ENCODE measurements at places on chromosomes 1 and 21.

GRCh38 chr1:170414989-170415709, 116.8 kb upstream of the GORAB start:
- no peak for DNase-seq

DNA sequence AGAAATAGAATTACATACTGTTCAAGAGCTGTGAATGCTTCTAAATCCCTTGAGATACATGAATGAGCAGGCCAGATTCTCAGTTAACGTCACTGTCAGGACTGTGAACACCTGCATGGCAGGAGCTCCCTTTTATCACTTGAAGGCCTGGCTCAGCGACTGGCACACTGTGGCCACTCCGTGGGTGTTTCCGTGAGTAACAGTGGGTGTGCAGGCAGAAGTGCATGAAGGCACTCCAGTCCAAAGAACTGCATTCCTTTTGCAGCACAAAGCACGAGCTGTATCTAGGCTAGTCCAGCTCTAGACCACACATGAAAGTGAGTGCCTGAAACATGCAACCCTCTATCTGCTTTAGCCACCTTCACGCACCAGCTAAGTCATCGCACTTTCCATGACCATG, 9.6 kb upstream of the SIM2 start:
- DNase-seq, result no peak

GRCh38 chr21:36491209-36491910, 11.4 kb upstream of the CLDN14 start:
- DNase-seq, result no peak

- DNase-seq, result no peak
Measured at GRCh38 chr1:244735404-244735803, 82.5 kb downstream of the DESI2 start.

DNA sequence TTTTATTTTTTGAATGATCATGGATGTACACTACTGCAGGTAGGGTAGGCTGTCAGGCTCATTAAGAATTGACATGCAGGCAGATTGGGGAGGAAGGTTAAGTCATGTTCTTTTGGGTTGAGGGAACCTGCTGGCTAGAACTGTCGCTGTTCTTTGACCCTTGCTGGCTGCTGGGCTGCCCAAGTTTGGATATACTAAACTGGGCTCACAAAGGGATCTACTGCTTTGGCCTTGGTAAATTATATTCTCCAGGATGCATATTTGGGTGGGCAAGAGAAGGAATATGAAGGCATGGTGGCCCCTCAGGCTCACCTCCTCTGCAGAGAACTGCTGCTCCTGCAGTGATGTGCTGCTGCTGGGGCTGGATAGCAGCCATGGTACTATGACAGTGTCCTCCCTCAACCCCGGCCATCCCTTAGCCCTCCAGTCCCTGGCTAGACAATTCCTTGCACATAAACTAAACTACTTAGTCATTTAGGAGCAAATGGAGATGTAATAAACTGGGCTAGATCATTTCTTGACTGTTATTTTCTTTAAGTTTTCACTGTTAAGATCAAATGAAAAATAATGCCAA, 6.1 kb downstream of the ATP1A1 start:
- no peak for DNase-seq

DNA sequence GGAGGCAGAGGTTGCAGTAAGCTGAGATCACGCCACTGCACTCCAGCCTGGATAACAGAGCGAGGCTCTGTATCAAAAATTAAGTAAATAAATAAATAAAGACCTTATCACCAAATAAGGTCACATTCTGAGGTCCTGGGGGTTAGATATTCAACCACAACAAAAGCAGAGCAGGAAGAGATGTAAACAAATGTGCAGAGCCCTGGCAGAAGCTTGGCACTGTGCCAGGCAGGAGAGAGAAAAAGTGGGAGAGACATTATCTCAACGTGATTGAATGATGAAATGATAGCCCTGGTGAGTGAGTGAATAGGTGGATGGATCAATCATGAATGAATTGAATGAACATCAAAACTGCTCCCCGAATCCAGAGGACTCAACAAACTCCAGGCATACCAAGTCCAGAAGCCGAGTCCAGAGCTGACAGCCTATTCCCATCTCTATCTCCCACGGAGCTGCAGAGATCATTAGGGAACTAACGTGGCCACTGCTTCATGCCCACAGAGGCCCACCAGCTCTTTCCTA, 150.7 kb downstream of the TOMM20 start:
- DNase-seq, result no peak

DNA sequence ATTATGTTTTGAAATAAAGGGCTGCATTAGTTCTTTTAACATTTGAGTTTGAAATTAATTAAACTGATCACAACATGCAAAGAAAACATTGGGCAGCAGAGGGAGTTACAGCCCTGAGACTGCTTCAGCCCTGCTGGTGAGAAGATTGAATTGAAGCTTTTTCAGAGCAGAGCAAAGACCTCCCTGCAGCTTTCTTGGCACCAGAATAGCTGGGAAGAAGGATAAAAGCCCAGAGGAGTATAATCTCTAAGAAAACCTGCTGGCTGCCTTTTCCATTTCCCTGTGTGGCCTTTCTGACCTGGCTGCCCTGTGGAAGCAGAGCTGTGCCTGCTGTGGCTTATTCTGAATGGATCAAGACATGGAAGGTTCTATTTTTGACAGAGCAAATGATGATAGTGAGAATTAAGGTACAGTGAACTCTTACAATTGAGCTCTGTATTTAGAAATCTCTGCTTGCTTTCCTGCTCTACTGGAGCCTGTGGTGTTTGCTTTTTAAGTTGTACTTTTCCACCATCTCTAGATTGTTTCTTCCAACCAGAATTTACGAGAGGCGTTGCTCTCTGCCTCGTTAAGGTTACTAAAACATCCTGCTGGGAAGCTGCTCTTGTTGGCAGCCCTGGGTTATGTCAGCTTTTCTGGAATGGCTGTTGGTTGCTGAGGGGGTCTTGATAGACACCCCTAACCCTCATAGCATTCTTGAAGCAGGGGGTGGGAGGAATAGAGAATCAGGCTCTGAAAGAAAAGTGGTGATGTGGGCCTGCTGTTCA, 9.9 kb downstream of the SNRPE start:
- peak; percentile 61 for DNase-seq

DNA sequence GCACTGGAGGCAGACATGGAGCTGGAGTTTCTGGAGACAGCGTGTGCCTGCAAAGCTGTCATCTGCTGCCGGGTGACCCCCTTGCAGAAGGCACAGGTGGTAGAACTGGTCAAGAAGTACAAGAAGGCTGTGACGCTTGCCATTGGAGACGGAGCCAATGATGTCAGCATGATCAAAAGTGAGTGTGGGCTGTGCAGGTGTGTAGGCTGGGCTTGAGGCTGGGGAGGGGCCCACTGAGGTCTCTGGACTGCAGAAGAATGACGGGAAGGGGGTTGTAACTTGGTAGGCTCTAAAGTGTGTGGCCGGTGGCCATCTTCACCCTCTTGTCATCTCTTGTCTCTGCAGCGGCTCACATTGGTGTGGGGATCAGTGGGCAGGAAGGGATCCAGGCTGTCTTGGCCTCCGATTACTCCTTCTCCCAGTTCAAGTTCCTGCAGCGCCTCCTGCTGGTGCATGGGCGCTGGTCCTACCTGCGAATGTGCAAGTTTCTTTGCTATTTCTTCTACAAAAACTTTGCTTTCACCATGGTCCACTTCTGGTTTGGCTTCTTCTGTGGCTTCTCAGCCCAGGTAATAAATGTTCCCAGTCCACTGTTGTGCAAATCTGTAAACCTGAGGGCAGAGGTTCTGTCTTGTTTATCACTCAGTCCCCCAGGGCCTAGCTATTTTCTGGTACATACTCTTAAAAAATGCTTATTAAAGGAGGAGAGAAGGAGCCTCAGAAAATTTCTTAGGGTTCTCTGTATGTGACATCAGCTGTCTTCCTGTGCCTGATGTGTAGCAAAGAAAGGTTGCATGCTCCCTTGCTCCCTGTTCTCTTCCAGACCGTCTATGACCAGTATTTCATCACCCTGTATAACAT, 19.9 kb downstream of the ATP8B2 start:
- DNase-seq, result no peak

DNA sequence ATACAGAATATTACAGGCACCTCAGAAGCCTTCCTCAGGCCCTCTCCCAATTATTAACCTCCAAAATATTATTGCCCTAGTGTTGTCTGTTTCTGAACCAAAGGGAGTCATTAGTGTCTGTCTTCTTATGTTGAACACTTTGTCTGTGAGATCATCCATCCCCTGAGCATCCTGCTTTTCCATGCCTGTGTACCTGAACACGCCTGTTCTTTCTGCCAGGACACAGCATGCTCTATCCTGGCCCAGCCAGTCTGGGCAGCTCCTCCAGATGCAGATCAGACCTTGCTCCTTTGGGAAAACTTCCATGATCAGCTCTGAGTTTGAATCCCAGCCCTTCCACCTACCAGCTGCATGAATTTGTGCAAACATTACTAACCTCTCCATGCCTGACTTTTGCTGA, 11.0 kb upstream of the CDC42 start:
- DNase-seq, result no peak

DNA sequence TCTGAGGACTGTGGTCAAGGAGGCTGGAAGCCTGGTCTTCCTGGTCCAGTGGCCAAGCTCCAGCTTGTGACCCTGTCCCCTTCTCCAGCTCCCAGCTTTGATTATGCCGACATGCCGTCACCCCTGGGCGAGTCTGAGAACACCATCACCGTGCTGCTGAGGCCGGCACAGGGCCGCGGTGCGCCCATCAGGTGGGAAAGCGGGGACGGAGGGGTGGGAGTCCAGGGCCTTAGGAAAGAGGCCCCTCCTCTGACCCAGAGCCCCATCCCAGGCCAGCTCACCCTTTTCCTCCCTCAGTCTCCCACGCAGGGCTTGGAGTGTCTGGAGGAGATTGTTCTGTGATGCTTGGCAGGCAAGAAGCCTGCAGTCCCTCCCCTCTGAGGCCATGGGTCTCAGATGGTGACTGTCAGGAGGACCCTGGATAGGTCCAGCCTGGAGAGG, 43.6 kb downstream of the PTPRU start:
- DNase-seq, result no peak

DNA sequence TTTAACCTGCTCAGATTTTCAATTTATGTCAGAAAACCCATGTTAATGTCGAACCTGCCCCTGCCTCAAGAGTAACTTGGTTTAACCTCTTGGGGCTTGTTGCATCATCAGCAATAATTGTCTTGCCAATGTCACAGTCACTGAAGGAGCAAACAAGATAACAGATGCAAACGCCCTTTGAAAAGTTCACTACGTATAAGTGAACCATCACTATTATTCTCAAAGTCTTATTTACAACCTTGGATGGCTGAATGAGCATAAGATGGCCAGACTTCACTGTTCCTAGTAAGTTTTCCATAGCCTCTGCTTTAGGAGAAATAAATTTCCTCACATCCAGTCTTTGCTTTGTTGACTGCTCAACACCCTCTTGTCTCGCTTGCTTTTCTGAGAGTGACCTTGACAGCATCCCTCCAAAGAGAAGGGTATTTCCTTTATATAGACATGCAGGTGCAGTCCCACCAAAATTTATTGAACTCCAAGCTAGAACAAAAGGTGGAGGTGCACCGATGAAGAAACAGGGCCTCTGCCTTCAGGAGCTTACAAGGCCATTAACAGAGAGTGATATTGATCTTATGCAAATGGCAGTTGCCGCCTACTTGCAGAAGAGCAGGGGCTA, 749 bp upstream of the LRIG2 start:
- no peak for DNase-seq

DNA sequence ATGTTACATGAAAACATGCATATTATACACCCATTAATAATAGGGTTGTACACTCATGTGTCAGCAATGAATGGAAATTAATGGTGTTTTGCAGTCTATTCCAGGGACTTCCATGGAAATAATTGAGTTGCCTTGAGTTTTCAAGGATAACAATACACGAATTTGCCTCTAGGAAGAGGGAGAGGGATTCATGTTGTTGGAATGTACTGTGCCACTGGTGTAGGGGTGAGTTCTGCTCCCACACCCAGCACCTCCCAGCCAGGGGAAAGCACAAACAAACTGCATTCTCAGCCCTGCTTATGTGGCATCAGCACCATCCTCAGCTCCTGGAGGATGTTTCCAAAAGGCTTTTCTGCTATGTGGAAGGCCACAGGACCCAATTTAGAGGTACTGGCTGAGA, 57.8 kb downstream of the BCAR3 start:
- DNase-seq, result no peak

GRCh38 chr1:163106364-163106987, 37.3 kb downstream of the RGS4 start:
- no peak for DNase-seq

DNA sequence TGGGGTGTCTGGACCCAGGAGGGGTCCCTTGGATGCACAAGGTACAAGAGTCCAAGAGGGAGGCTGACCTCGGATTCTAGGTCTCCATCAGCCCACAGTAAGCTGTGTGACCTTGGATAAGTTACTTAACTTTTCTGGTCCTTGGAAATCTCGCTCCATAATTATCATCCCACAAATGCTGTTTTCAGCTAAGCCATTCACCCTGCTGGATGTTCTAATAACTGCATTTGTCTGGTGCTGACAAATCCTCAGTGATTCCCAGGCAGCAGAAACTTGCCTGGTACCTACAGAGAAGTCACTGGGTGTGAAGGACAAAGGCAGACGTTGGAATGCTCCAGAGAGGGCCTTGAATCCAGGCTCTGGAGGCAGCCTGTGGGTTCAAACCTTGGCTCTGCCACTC, 89.7 kb downstream of the IGSF21 start:
- no peak for DNase-seq

DNA sequence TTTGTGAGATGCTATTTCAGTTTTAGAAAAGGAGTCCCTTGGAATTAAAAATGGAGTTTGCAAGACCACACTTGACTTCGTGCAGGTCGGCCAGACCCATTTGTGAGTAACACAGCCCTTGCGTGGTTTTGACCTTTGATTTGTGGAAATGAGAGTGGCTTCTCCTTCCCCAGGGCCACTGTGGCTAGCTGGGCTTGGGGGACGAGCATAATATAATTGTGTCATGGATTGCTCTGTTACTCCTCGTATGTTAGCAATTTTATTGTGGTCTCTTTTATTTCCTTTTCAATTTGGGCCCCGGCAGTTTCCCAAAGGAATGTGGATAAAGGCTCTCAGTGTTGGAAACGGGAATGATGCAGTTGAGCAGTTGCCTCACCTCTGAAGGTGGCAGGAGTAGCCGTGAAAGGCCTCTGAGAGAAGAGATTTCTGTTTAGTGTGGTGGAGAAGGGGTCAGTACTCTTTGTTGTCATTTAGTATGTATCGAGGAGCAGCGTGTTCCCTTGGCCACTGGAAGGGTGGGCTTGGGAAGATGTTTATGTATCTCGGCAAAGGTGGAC, 194.6 kb downstream of the PBX1 start:
- DNase-seq, result no peak

GRCh38 chr1:184426278-184426674, 39.4 kb downstream of the C1orf21 start:
- no peak for DNase-seq

Data from anterior cingulate cortex (tissue), 58 donors.